ENCODE measurements at places on chromosomes 11 and 22.

- DNase-seq: no peak
Observed at GRCh38 chr11:129853518-129854231, 38.0 kb downstream of the TMEM45B start.

GRCh38 chr22:29270475-29271271 is 2.6 kb downstream of the EWSR1 start:
- DNase-seq: peak; percentile 94

GRCh38 chr11:120248551-120249278 is 8.8 kb downstream of the POU2F3 start:
- peak; percentile 58 for DNase-seq

DNA sequence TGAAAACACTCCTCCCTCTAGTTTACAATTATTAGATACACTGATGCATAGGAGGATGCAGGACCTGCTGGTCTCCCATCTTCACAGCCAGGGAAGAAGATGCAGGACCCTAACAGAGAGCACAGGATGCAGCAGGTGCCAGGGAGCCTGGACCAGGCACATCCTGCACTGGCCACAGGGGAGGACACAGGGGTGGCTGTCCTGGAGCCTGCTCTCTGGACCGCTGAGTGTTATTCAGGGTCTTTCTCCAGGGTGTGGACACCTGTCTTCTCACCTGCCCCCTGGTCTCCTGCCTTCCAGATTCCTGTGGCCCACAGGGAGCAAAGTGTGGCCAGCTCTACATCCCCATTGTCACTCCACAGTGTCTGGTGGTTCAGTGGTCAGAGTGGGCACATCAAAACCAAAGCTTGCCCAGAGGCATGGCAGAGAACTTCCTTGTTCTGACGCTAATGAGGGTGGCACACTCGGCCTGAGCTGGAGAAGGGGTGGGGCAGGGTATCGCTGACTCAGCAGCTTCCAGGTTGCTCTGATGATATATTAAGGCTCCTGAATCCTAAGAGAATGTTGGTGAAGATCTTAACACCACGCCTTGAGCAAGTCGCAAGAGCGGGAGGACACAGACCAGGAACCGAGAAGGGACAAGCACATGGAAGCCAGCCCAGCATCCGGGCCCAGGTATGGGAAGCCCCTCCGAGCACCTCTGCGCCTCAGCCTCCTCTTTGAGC is at the start of gene APOBEC3A:
TSS of gene APOBEC3A (plus strand) at position 564 of the 725 bp plus-strand sequence. CDS start at position 647, 83 bp downstream.
- no peak for DNase-seq

DNA sequence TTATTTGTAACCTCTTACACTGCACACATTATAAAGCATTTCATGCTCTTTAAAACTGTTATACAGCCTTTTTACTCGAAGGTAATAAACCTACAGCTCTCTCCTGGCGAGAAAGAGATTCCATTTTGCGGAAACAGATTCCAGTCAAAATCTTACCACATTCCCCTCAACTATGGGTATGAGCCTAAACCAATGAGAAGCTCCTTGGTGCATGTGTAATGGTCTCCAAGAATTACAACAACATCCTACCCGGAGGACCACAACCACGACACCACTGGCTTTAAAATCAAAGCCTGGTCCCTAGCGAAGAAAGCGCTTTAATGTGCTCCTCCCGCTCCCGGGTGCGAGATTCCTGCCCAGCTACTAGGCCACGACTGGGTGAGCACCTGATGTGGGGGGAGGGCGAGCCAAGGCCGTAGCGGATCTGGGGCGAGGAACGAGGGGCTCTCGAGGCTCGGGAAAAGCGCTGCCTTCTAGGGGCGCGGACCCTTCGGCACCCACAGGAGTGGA is 821 bp downstream of the CELF1 start:
- DNase-seq: peak; percentile 70

GRCh38 chr11:112345706-112346105 is 85.0 kb upstream of the PLET1 start:
- no peak for DNase-seq

DNA sequence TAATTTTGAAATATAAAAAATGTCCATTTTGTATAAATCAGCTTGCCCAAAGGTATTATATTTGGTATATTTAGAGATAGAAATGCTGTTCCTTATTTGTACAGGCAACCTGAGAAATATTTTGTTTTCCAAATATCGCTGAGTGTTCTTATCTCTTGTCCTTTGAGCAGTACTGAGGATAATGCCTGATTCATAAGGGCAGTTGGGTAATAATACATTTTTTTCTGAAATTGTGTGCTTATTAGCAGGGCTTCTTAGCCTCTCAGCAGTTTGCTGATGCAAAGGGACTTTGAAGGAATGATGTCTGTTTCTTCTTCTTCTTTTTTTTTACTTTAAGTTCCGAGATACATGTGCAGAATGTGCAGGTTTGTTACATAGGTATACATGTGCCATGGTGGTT is 69.1 kb downstream of the LDLRAD3 start:
- no peak for DNase-seq

DNA sequence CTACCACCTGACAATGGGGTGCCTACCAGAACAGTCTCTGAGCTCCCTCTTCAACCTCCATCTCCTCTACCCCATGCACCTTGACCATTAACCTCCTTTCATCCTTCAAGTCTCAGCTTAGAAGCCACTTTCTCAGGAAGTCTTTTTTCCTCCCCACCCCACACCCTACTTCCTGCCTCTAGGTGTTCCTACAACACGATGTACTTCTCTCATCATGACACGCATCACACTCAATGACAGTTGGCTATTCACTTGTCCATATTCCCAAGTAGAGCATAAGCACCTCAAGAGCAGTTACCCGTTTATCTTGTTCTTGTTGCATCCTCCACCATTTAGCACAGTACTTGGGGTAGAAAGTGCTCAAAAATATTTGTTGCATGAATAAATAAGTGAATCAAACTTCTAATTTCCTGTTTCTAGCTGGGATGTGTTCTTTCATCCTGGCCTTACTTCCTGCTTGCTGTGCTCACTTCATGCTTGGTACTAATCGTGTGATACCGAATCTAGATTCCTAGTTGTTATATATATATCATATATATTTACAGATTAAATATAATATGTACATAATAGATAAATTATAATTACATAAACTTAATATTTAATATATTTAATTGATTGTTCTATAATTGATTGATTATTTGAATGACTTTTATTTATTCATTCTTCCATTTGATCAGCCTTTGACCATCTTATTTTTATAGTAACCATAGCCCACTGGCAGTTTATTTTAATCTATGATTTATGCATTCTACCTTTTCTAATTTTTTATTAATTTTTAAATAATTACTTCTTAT is 177.5 kb upstream of the TMEM45B start:
- no peak for DNase-seq

GRCh38 chr11:30527566-30527965 is 58.6 kb downstream of the MPPED2 start:
- no peak for DNase-seq

- no peak for DNase-seq
Observed at GRCh38 chr22:36198536-36198935, 3.1 kb downstream of the APOL4 start.

DNA sequence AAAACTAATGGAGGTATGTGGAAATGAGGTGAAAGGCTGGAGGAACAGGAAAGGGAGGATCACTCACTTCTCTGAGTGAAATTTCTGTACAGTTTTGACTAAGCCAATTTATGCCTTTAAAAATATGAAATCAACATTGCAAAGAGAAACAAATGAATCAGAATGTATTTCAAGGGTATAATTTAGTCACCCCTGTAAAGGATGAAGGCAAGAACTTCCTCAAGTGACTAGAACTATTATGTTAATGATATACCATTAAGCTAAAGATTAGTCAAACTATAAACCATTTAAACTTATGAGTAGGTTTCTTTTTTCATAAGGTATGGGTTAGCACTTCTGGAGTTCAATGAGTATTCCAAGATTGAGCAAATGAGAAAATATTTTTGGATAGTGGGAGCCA is 184.5 kb upstream of the CHORDC1 start:
- DNase-seq: no peak

DNA sequence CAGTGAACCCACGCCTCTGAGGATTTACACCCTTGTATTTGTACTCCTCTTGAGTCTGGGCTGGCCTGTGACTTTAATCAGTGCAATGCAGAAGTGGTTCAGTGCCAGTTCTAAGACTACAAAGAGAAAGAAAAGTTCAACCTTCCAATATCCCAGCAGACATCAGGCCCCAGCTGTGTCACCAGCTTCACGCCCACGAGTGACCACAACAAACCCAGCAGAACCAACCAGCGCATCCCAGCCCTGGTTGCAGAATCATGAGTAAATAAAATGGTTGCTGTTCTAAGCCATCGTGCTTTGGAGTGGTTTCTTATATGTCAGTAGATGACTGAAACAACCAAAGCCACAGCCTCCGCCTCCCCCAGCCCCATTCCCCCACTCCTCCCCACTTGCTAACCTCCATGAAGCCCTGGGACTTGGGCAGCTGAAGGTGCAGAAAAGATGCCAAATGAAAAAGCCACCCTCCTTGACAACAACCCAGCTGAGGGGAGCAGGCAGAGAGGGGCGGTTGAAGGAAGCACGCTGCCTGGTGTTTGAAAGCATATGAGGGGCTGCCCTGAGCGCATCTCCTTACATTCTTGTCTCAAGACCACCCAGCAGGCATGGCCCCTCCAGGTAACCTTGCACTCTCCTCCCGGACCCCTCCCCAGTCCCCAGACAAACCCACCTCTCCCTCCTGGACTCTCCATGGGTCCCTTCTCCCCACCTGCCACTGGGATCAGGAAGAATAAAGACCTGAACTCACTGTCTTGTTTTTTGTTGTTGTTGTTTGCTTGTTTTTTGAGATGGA is 20.9 kb downstream of the TSKU start:
- peak; percentile 71 for DNase-seq

DNA sequence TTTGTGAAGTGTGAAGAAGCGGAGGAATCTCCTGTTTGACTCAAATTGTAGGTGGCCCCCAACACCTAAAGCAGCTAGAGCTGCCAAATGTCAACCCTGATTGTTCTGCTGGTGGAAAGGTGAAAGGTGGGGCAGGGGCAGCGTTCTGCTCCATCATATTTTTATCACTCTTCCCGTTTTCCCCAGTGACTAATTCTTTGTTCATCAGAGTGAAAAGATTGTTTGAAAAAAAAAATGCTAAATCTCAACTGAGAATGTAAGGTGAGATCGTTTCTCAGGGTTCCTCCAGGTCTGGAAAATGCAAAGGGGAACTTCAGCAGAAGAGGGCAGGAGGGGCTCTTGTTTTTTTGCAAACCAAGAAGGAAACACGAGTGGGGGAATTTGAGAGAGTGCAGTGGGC is 137.7 kb downstream of the MN1 start:
- no peak for DNase-seq

DNA sequence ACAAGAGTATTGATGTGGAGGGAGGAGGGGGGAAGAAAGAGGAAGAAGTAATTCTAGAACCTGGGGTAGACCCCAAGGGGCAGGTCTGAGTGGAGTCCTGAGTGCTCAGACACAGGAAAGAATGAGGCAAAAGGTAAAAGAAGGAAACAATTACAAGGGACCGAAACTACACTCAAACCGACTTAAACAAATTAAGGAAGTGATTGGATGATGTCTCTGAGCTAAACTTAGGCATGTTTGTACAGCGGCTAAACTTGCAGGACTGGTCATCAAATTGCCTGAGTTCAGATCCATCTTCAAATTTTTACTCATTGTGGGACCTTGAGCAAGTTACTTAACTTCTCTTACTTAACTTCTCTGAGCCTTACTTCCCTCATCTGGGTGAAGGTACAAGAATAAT is 86.3 kb upstream of the LRRC55 start:
- DNase-seq: no peak

GRCh38 chr11:117613521-117613920 is 183.5 kb downstream of the DSCAML1 start:
- DNase-seq: no peak

DNA sequence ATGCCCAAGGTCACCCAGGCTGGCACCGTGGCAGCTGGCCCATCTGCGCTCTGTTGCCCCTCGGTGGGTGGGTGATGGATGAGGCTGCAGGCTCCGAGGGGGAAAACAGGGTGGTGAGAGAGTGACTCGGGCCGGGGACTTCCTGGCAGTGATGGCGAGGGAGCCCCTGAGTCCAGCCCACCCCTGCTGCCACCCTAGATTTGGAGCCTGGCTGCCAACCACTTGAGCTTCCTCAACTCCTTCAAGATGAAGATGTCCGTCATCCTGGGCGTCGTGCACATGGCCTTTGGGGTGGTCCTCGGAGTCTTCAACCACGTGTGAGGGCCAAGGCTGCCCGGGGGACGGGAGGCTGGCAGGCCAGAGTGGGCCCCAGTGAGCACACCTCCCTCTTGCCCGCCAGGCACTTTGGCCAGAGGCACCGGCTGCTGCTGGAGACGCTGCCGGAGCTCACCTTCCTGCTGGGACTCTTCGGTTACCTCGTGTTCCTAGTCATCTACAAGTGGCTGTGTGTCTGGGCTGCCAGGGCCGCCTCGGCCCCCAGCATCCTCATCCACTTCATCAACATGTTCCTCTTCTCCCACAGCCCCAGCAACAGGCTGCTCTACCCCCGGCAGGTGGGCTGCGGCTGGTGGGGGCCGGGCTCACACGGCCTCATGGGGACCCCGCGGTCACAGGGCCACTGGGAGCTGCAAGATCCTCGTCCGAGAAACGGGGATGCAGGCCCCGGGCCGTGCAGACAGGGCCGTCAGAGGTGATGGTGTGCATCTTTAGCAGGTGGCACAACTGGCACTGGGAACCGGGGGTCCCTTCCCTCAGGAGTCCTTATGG is 10.1 kb downstream of the TCIRG1 start:
- no peak for DNase-seq

GRCh38 chr22:24016156-24016555 is 5.1 kb downstream of the CABIN1 start:
- DNase-seq: no peak

- DNase-seq: no peak
Observed at GRCh38 chr22:25068707-25069106, 116.2 kb downstream of the KIAA1671 start.

DNA sequence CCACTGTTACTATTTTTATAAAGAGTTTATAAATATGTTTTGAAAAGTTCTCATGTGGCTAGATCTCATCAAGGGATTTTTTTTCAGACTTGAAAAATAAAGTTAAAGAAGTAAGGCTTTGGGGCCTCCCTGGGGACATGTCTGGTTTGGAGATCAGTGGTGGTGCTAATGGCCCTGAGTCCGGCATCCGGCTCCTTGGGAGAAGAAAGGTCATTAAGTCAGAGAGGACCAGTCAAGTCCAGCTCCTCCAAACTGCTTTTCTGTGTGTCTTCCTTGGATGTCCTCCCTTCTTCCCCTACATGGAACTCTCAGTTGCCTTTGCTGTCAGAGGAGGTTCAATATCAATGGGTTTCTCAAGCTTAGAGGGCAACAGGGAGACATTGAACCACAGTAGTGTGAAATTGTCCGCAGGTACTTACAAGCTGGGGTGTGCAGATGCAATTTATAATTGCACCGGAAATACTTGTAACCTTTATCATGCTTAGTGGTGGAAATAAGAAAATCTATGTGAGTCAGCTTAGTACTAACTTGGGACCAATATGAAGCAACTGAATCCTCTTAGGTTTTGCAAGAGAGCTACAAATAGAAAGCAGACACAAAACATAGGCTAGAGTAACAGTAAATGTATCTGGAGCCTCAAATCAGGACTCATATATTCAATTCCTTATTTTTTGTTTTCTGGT is 144.3 kb downstream of the TEAD1 start:
- no peak for DNase-seq

- DNase-seq: no peak
Observed at GRCh38 chr11:124896071-124896750, 1.5 kb downstream of the ROBO4 start.
